ENCODE measurements at places on chromosomes 13 and 19. TPM values are rescaled to one million over a fixed set of nuclear protein-coding genes. Genes with fewer than 3 reads are reported as not detected.

DNA sequence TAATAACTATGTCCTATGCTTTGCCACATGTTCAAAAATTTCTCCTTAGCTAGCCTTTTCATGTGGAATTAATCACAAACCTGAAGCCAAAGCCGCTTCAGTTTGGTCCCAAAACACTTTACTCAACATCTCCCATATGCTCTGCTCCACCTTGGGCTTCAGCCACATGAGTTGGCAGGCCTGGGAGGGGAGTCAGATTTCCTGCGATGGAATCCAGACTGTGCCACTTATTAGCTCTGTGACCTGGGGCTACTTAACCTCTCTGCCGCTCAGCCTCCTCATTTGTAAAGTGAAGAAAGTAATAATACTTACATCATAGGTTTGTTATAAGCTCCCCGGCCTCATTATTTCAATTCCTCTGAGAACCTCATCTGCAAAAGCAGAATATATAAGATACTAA is 272.0 kb downstream of the LMO7 start:
- H3K4me3 ChIP-seq: no peak overlapping the region
- no peak overlapping the region for H3K27ac ChIP-seq
- no peaks in the 10 kb centered on the region for H3K27me3 ChIP-seq
- no peak for DNase-seq
- no peaks in the 10 kb centered on the region for H3K4me1 ChIP-seq

DNA sequence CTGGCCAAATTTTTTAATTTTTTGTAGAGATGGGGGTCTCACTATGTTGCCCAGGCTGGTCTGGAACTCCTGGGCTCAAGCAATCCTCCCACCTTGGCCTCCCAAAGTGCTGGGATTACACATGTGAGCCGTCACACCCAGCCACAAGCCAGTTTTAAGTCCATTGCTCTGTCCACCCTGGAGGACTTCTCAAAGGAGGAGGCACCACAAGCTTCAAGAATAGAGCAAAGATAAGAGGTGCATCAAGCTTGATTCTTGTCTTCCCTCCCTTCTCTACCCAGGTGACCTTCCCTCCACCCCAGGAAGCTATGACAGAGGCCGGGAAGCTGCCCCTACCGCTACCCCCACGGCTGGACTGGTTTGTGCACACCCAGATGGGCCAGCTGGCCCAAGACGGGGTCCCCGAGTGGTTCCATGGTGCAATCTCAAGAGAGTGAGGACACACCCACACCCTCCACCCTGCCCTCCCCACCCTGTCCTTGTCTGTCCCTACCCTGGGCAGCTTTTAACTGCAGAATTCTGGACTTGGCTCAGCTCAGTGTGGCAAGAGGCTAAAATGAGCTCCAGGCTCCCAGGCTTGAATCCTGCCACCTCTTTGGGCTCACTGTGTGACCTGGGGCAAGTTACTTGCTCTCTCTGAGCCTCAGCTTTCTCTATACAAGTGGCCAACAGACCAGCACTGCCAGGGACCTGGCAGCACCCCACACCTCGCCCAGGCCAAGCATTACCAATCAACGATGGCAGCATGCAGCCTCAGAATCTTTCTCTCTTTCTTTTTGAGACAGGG is 5.2 kb downstream of the HSH2D start:
- no peak for DNase-seq
- H3K27me3 ChIP-seq: no peaks in the 10 kb centered on the region
- no peaks in the 10 kb centered on the region for H3K4me1 ChIP-seq
- H3K27ac ChIP-seq: no peak overlapping the region
- no peak overlapping the region for H3K4me3 ChIP-seq

DNA sequence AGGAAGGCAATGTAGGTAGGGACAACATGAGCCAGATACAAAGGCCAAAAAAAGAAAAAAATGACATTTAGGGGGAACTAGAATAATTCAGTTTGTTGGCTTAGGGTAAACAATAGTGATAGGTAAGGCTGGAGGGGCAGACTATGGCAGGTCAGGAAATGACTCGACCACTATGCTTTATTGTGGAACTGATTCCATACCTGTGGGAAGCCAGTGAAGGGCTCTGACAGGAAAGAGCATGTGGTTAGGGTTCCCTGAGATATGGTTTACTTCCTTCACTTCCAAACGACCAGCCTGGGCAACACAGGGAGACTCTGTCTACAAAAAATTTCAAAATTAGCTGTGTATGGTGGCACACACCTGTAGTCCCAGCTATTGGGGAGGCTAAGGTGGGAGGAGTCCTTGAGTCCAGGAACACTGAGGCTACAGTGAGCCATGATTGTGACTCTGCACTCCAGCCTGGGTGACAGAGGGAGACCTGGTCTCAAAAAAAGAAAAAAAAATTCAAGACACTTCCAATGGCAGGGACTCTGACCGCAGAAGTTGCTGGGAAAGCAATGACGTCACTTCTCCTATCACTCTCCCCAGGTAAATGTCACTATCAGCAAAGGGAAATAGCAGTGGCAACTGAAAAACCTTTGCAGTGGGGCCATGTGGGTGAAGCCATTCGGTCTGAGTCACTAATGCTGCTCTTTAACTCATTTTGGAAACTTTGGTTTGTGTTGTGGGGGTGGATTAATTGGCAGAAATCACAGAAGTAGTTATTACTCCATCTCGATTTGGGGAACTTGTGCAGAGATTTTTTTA is 192.8 kb upstream of the TSC22D1 start:
- DNase-seq: no peak
- H3K27ac ChIP-seq: no peak overlapping the region
- no peaks in the 10 kb centered on the region for H3K4me1 ChIP-seq
- no peaks in the 10 kb centered on the region for H3K36me3 ChIP-seq
- no peaks in the 10 kb centered on the region for H3K27me3 ChIP-seq

DNA sequence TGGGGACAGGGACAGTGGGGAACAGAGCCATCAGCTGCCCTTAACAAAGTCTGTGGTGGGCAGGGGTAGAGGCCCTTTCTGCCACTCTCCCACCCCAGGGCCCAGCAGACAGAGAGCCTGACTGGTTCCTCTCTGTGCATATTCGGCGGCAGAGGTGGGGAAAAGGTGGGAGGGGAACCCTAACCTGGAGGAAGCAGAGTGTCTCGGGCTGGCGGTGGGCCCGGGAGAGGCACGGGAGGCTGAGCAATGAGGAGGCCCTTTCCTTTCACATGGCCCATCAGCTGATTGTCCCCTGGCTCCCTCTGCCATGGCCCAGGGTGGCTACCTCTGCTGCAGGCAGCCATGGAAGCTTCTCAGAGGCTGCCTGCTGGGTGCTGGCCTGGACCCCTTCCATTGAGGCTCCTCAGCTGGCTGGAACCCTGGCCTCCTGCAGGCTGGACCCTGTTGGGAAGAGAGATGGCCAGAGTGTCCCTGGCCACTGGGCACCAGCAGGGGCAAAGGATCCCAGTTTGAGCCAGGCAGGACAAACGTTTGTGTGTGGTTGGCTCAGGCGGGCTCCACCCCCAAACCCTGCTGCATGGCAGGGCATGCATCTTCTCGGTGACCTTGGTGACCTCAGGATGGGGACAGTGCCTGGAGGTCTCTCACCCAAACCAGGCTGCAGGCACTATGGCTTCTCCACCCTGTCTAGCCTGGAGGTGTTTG is 202.8 kb upstream of the ZNF536 start:
- H3K27me3 ChIP-seq: no peaks in the 10 kb centered on the region

PSPC1 gene
- total RNA-seq: 15.9 TPM
